Hindlimb muscle (tissue), 1 donor: ENCODE measurements at places on chromosomes 2 and 18.

- DNase-seq, result no peak
These were observed 26.1 kb upstream of the AAK1 start for GRCh38 chr2:69669666-69670065.

DNA sequence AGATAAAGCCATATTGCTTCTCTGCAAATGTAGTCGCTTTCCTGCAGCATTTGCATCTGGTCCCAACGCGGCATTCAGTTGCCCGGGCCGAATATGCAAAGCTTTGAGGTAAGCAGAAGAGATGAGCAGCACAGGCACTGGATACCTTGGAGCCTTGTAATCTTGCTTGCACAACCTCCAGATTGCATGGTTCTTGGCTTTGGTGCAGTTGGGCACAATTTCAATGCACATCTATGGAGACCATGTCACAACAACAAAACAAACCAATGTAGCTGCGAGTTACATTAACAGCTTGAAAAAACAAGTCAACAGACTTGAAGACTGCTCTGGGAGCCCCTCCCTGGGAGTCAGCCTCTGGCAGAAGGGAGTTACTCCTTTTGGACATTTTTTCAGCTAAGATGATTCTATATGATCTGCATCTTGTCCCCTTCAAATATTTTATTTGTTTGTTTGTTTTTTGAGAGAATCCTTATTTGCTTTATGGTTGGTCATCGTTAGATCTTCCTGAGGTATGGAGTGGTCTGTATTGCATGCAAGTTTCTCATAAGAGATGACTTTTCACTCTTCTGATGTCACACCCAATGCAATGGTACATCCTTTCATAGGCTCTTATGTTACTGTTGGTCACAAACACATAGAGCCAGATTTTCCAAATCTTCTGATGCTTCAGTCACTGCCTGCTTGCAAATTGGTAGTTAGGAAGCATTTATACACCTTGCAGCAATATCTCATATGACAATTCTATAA lies 113.5 kb downstream of the EFEMP1 start:
- DNase-seq, result peak; percentile 23

DNA sequence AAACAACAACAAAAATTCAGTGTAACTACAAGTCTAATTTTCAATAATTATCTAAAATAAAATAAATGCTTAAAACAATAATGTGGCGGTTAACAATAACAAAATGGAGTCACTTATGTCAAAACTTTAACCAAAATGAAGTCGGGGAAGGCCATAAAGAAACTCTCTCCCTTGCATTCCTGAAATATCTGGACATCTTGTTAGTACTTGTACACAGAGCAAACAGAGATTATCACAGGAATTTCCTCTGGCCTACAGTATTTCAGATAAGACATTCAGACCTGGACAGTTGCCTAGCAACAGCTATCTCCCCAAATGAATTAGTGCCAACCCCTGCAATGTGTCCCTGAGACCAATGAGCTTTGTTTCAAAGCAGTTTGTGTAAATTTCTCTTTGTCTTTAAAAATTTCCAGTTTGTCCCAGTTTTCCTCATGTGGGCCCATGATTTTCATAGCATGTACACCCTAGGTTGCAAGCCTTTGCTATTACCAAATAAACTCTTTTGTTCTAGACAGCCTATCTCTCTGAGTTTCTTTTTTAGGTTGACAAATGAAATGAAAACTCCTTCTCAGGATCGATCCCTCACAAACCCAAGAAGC lies 68.6 kb downstream of the EXOC6B start:
- no peak for DNase-seq

- DNase-seq, result no peak
These were observed 499.0 kb downstream of the CPS1 start for GRCh38 chr2:211055438-211055837.
